ENCODE measurements at places on chromosomes 5 and 9.

DNA sequence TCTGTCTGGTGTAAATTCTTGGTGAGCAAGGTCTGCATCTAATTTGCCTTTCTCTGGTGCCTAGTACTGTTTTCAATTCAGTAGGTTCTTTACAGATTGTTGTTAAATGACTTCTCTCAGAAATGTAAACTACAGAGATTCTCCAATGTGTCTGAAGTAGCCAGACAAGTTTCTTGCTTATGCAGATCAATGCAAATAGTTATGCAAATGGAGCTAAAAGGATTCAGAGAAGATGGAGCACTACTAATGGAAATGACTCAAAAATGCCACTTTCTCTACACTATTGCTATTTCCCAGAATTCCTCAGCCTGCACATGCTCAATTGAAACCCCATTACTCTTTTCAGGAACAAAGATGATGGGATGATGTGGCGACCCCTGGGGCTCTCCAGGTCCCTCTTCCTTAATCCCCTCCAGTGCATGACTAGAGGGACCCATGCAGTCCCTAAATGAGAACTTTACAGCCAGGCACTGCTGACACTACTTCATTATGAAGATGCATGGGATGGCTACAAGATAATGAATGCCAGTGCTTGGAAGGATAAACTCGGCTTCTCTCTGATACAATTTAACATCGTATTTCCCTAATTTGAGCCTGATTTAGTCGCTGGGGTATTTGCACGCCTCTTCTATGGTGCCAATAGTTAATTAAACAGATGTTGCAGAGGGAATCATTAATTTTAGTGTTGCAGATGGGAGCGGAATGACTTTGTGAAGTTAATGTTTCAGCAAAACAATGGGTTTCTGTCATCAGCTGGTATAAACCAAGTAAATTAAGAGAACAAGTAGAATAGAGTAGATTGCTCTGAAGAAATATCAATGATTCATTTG, 753.2 kb downstream of the TLR4 start:
- no peak for DNase-seq

- DNase-seq, result no peak
Measured at GRCh38 chr5:42648036-42648435, 108.6 kb upstream of the CCDC152 start.

DNA sequence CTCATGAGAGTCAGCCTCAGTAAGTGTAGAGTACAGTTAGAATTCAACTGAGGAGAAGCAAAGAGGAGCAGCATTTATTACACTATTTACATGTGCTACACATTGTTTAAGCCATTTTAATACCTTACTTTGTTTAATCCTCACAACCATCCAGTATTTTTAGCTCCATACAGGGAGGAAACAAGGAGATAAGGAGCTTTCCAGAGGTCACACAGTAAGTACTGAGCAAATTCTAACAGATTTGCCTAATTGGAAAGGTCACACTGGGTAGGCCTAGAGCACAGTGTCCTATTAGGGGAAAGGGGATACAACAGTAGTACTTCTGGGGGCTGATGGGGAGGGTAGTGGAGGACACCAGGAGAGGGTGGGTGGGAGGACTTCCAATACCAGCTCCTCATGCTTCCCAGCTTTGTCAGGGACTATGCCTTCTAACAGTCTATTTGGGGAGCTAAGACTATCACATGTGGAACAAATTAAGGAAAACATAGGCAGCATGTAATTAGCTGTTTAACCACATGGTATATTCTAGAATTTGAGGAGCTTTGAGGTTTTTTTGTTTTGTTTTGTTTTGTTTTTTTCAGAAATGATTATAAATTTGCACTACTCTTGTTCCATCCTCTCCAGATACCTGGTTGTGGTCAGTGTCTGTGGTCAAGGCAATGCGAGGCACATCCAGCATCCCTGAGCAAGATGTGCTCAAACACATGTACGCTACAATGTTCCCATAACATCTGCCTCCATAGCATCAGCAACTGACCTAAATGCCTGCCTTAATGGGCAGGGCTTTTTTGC, 96.0 kb upstream of the SLC12A2 start:
- DNase-seq, result peak; percentile 35

DNA sequence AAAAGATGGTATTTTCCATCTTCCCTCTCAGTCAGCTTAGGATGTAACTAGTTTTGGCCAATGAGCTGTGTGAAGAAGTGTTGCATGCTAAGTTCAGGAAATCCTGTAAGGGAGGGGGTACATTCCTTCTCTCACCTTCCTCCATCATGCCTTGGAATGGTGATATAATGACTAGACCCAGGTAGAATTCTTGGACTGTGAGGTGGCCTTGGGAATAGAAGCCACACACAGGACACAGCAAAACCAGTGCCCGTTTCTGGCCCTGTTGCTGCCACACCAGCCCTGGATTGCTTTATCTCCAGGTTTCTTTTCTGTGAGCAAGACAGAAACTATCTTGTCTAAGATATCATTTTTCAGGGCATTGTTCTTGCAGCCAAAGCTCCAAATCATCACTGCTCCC, 10.5 kb upstream of the ZNF354A start:
- DNase-seq, result no peak

All from NCI-H69 (cell line).